ENCODE measurements at places on chromosomes 3 and 15. TPM values are rescaled to one million over a fixed set of nuclear protein-coding genes. Genes with fewer than 3 reads are reported as not detected.

CLDN18 gene
- total RNA-seq = not detected

LRCH3 gene
- 63.4 TPM for total RNA-seq

TMIE gene
- total RNA-seq = not detected

PROS1 gene
- total RNA-seq = 4.8 TPM

FEZF2 gene
- not detected for total RNA-seq

NPAP1 gene
- not detected for total RNA-seq

SYNPR gene
- total RNA-seq = not detected

PPP2R3A gene
- total RNA-seq = 26.7 TPM

HGD gene
- not detected for total RNA-seq

INKA1 gene
- 1.6 TPM for total RNA-seq

CADM2 gene
- total RNA-seq = not detected

GOLGA6L25 gene
- total RNA-seq = not detected

All from HT1080 (cell line).